ENCODE measurements at places on chromosomes 3 and 15.

DNA sequence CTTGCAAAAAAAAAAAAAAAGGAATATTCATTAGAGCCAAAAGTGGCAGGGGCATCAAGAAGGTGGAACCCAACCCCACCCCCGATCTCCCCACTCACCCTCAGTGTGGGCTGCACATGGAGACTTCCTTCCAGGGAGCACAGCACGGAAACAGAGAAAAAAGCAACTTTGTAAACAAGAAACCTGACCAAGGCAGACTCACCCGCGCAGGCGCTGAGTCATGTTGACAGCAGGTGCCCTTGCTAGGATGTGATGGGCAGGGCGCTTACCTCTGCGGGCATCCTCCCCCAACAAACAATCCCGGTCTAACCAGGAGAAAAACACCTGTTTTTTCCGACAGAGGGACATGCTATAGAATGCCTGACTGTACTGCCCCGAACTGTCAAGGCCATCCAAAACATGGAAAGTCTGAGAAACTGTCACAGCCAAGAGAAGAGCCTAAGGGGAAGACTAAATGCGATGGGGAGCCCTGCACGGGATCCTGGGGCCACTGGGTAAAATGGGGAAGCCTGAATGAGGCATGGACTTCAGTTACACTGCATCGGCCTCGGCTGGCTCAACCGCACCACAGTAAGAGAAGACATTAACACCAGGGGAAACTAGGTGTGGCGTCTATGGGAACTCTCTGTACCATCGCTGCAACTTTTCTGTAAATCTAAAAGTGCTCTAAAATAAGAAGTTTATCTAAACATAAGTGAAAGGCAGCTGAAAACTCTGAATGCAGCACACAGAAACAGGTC, 66.7 kb upstream of the GATA2 start:
- peak; percentile 60 for DNase-seq

GRCh38 chr3:10263646-10264363, 15.5 kb downstream of the TATDN2 start:
- DNase-seq = no peak

- DNase-seq = peak; percentile 88
Measured at GRCh38 chr3:170802164-170803151, 67.5 kb downstream of the RPL22L1 start.

GRCh38 chr3:187722206-187722612, 19.9 kb upstream of the RTP2 start:
- DNase-seq = no peak

GRCh38 chr15:99727330-99727729, 5.9 kb downstream of the LYSMD4 start:
- no peak for DNase-seq

GRCh38 chr3:28132941-28133340, 108.5 kb upstream of the CMC1 start:
- DNase-seq = no peak

GRCh38 chr3:149058198-149058597, 28.1 kb downstream of the HLTF start:
- DNase-seq = no peak
